ENCODE measurements at places on chromosomes 13 and 19.

DNA sequence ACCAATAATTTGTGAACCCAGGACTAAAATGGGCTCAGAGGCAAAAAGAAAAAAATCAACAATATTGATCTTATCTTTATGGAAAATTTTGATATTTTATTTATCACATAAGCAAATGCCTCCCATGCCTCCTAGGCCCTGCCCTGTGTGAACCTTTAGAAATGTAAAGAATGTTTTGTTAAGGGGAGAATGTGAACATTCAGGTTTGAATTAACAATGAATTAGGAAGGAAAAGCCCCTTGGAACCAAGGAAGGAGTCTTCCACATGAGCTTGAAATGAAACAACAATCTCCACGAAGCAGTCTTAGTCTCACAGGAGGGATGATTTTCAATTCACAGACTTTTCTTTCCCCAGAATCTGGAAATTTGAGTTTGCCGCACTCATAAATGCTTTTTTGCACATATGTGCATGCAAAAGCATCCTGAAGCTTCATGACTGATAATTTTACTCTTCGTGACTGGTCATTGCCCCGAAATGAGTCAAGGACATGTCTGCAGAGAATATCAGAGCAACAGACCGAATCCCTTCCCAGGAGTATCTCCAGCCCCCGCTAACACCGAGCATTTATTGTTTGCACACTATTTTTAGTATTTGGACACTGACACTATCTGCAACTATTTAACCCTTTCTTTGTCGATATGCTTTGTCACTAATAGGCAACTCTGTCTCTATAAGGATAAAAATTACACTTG lies 135.2 kb downstream of the DCT start:
- DNase-seq: peak; percentile 60

GRCh38 chr19:58538257-58539168 lies 5.4 kb upstream of the TRIM28 start:
- DNase-seq: peak; percentile 54

- peak; percentile 58 for DNase-seq
Measured at GRCh38 chr13:36997716-36998427, 1.3 kb downstream of the ALG5 start.

GRCh38 chr13:81872581-81872980 lies 1531.7 kb upstream of the SPRY2 start:
- DNase-seq: no peak

GRCh38 chr19:56085571-56086275 lies 35.4 kb downstream of the ZNF787 start:
- DNase-seq: peak; percentile 40

DNA sequence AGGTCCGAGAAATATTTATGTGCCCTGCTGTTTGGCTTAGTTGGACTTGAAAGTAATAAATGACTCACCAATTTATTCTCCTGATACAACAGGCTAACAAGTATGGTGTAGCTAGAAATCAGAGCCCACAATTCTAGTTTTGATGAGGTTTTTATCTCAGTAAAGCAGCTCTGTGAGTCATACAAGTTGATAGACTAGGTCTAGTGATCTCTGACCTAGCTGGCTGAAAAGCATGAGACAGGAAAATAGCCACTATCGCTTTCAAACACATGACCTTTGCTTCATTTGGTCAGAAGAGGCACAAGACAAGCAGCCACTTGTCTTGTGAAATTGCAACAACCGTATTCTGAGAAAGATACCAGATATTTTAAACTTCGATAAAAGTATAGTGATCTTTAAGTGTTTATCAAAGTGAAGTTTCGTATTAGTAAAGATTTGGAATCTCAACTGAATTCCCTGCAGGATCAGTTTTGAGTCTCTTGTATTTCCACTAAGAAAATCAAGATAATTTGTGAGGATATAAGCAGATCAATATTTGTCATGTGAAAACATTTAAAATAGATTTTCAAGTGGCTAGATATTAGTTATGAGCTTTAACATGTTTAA lies 126.7 kb downstream of the MAB21L1 start:
- DNase-seq: peak; percentile 15

DNA sequence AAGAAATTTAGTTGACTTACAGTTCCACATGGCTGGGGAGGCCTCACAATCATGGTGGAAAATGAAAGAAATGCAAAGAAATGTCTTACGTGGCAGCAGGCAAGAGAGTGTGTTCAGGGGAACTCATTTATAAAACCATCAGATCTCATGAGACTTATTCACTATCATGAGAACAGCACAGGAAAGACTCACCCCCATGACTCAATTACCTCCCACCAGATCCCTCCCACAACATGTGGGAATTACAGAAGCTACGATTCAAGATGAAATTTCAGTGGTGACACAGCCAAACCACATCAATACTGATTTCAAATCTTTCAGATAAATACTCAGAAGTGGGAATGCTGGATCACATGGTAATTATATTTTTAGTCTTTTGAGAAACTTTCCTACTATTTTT lies 1357.9 kb downstream of the SLITRK5 start:
- DNase-seq: no peak

DNA sequence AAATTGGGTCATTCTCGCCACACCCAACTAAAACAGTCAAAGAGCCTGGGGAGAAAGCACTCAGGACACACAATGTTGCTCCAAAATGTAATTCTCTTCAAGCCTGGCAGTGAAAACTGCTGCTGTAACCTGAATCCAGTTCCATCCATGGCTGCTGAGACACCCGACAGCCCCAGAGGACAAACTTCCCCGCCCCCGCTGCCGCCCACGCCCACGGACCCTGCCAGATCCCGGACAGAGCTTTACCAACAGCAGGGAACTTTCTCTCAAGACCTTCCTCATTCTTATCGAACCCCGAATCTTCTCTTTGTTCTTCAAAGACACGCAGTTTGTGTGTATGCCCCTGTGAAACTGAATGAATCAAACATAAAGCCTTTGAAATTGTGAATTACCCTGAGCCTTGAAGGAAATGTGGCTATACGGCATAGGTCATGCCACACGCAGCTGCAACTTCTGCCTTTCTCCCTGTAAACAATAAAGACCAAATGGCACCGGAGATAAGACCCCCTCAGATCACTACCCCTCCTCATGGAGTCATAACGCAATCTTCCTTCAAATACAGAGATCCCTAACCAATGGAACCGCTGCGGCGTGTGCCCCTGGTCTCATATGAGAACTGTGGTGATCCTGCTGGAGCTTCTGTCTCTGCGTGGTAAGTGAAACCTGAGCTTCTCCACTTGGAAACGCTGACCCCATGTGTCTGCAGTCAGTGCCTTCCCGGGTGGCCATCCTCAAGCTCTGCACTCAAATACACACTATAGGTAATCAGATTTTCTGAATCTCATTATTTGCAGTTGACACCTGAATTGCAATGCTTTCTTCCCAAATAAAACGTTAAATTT lies 4.8 kb upstream of the LAMP1 start:
- DNase-seq: peak; percentile 3

DNA sequence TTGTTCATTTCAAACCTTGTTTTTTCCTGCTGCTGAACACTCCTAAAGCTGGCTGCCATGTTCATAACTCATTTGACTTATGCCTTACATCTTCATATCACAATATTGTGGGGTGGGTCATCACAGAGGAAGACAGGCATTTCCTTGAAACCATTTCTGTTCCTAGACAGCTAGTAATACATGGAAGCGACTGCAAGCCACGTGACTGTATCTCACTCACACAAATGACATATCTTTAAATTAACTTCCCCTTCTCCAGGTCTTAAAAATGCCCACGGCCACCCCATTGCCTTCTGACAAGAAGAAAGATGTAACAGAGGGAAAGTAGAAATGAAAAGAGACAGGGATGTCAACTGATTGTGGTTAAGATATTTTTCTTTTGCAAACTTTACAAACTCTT lies 236.8 kb downstream of the LMO7 start:
- DNase-seq: no peak

DNA sequence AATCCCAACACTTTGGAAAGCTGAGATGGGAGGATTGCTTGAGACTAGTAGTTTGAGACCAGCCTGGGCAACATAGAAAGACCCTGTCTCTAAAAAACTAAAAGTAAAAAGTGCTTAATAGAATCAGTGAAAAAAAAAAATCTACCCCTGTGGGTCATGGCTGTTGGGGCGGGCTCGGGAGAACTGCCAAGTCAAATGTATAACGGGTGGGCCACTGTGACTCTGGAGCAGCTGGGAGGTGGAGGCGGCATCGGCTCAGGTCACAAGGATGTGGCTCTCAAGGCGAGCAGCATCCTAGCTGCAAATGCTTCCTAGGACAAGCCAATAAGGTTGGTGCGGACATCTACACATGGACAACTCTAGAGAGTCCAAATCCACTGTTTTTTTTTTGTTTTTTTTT lies 30.9 kb downstream of the C19orf47 start:
- DNase-seq: no peak

DNA sequence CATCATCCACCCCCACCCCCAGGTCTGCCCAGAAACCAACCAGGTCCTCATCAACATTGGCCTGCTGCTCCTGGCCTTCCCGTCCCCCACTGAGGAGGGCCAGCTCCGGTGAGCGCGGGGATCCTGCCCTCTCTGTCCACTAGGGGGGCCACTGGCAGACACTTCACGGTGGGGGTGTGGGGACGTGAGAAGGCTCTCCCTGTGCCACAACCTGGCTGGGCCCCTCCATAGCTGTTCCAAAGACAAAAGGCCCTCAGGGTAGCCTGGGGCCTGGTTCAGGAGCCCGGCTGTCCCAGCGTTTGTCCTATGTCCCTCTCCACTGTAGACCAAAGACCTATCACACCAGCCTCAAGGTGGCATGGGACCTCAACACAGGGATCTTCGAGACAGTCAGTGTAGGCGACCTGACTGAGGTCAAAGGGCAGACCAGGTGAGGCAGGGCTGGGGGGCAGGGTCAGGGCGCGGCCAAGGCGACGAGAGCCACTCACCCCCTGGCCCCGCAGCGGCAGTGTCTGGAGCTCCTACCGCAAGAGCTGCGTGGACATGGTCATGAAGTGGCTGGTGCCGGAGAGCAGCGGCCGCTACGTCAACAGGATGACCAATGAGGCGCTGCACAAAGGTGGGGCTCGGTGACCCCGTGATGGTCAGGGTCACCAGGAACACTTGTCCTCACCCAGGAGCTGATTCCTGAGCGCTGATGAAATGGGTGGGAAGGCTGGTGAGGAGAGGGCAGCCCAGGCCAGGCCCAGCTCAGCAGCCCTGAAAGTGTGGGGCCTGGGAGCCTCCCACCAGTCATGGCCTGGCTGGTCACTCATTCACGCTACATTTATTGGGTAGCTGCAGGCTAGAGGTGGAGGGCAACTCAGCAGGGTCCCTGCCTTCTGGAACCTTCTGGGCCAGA lies 7.9 kb downstream of the DCAF15 start:
- no peak for DNase-seq

DNA sequence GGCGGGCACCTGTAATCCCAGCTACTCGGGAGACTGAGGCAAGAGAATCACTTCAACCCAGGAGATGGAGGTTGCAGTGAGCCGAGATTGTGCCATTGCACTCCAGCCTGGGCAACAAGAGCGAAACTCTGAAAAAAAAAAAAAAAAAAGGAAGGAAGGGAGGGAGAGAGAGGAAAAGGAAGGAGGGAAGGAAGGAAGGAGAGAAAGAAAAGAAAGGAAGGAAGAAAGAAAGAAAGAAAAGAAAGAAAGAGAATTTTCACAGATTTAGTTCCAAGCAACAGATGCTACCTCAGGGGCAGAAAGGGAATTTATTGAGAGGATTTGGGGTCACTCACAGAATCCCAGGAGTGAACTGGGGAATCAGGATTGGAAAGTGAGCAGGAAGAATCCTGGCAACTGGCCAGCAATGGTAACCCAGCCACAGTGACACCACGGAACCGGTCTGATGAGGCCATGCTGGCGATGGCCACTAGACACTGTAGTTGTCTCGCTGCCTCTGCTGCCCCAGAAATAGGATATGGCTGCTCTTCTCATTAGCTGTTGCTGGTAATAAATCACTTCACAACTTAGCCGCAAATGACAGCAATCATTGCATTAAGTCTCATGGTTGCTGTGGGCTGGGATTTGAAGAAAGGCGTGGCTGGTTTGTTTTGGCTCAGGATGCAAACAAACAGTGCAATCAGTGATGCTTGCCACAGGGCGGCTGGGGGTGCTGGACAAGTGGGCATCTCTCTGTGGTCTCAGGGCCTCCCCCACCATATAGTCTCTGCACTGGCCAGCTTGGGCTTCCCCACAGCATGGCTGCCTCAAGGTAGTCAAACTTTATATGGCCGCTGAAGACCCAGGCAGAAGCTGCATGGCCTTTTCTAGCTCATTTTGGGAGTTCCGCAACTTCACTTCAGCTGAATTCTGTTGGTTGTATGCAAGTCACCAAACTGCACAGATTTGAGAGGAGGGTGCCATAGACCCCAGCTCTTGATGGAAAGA lies 5.2 kb upstream of the BCAM start:
- no peak for DNase-seq

- DNase-seq: no peak
Measured at GRCh38 chr13:25839371-25839770, 212.4 kb downstream of the SHISA2 start.

GRCh38 chr13:105878119-105878700 lies 657.3 kb downstream of the EFNB2 start:
- no peak for DNase-seq

GRCh38 chr19:4088975-4089374 lies 22.3 kb upstream of the ZBTB7A start:
- DNase-seq: no peak

DNA sequence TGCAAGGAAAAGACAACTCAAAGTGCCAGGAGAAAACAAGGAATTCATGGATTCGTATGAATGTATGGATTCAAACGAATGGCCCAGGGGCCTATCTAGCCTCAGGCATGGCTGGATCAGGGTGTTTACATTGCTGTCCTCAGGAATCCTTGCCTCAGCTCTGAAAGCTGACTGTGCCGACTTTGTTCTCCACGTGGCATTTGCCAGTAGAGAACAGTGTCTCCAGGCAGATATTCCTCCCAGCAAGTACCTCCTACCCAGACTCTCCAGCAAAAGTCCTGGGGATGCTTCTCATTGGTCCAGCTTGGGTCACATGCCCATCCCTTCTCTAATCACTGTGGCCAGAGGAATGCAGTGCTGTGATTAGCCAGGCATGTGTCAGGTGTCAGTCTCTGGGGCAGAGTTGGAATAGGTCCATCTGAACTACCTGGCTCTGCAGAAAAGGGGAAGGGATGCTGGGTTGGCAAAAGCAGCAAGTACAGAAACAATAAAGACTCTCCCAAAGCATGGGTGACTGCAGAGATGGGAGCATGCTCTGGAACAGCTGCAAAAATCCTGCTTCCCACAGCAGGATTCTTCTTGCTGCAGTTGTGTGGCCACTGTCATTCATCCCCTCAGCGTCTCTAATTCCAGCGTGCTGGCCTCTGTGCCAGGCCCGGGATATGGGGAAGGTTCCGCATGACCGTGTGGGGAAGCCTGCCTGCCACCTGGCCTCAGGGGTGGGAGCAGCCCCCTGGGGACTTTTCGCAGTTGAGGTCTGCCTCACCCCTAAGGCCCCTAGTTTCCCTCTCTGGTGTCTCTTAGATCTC lies 30.0 kb downstream of the CCNE1 start:
- DNase-seq: peak; percentile 40

- no peak for DNase-seq
Measured at GRCh38 chr13:68550330-68550729, 1320.2 kb upstream of the PCDH9 start.

GRCh38 chr19:4983346-4984105 lies 14.6 kb downstream of the KDM4B start:
- no peak for DNase-seq

- DNase-seq: peak; percentile 43
Measured at GRCh38 chr13:41788552-41788951, 172.4 kb downstream of the VWA8 start.

GRCh38 chr13:41833831-41834230 lies 127.1 kb downstream of the VWA8 start:
- DNase-seq: no peak

Data from cardiac fibroblast (primary cell).